ENCODE measurements at places on chromosomes 1 and 21.

GRCh38 chr1:150566589-150567340 is 12.6 kb downstream of the MCL1 start:
- no peak for DNase-seq

- DNase-seq = no peak
Measured at GRCh38 chr1:98179151-98179773, 258.4 kb upstream of the DPYD start.

DNA sequence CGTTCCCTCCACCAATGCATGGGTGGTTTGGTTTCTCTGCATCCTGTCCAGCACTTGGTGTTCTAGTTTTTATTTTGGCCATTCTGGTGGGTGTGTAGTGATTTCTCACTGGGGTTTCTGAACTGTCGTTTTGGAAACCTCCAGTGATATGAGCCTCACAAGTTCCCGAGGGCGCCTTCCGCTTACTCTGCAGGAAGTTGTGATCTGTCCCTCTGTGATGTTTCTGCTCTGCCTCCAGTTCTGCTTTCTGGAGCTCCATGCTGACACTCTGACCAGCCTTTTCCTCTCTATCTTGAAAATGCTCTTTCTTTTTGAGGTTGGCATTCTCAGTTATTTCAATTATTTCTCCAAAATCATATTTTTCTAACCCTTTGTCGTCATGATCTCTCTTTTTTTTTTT is 111.6 kb downstream of the PLD5 start:
- DNase-seq = no peak

DNA sequence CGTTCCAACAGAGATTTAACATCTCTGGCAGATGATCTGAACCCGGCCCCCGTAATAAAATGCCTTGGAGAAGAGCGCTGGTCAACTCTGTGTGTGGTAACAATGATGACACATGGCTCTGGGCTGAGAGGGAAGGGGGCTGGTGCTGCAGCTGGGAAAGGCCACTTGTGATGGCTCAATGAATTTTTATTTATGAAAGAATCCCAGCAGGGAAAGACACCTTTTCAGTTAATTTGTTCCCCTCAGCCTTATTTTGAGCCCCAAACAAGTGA is 59.4 kb downstream of the SYT6 start:
- DNase-seq = no peak

GRCh38 chr1:71919811-71920509 is 362.4 kb downstream of the NEGR1 start:
- DNase-seq = no peak

- no peak for DNase-seq
Measured at GRCh38 chr1:109523706-109524105, 14.2 kb upstream of the AMIGO1 start.

- peak; percentile 56 for DNase-seq
Measured at GRCh38 chr21:42406201-42406621, 2.5 kb downstream of the UBASH3A start.

DNA sequence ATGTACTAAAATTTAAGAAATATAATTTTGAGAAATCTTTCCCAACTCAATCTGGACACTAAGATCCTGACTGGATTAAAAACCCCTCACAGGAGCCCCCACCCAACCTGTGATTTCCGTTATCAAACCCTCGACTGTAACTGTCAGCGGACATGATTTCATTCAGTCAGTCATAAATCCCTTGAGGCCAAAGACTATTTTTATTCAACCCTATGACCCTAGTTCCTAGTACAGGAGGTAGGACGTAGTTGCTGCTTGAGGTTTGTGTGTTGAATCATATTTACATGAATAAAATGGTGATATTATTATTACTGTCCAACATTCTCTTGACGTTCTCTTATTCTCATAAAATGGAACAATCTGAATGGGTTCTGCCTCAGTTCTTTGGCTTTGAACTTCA is 73.1 kb upstream of the DYNLT5 start:
- no peak for DNase-seq

GRCh38 chr1:62727656-62728407 is 39.6 kb upstream of the DOCK7 start:
- no peak for DNase-seq

GRCh38 chr1:85387781-85388180 is 77.2 kb downstream of the DDAH1 start:
- no peak for DNase-seq

- peak; percentile 52 for DNase-seq
Measured at GRCh38 chr1:64864018-64864940, 102.1 kb downstream of the JAK1 start.

DNA sequence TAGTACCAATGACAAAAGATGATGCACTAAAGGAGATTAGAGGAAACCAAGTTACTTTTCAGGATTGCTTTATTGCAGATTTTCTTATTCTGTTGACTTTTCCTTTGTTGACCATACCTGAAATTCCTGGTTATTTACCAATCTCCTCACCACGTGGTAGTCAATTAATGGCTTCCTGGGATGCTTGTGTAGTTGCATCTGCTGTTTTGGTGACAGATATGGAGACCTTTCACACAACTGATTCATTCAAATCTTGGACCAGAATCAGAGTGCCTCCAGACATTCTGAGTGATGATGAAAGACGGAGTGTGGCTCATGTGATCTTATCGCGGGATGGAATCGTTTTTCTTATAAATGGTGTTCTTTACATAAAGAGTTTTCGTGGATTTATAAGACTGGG is 91.3 kb downstream of the CATSPERE start:
- no peak for DNase-seq

DNA sequence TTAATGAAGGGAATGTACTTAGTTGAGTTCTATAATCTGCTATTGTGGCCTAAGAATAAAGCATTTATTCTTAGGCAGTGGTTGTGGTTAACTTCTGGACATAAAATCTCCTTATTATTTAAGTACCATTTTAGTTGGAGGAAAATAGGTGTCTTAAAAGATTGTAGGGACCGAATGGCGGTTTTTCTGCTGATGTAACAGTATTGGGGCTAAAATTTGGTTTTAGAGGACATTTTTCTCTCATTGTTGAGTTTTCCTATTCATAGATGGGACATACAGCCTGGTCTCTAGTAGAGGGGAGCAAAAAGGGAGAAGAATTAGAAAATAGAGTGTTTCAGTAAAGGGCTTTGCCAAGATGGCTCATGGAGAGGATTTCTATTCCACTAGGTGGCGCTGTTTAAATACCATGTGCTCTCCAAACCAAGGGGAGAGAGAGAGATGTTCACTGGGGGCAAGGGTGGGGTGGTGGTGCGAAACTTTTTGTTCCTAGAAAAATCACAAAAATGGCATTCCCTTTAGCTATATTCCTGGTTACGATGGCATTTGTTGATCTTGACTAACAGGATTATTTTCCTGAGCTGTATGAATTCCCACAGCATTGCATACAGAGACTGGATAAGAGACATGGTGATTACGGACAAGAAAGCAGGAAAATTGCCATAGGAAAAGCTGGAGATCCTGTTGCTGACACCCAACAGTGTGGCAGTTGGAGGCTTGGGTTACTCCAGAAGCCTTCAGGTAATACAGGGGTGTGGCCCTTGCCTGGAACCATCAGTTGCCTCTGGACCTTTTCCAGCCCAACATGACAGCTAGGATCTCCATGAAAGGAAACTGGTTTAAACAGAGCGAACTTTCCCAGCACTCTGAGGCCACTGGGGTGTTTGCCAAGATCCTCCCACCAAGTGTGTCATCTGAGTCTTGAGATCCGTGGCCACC is 18.2 kb upstream of the FCGR2A start:
- DNase-seq = no peak

DNA sequence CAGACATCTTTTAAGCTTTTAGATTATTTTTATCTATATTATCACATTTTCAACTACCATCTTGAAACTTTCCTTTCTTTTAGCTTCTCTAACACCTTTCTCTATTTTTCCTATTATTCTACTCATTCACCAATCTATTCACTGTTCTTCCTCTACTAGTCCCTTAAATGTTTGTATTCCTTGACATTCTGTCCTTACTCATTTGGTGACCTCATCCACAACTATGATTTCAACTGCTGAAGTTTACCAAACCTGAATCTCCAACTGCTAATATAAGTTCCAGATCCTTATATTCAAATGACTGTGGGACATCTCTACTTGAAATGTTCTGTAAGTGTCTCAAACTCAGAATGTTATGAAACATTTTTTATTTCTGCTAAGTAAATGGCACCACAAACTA is 49.2 kb downstream of the TUT4 start:
- DNase-seq = no peak

DNA sequence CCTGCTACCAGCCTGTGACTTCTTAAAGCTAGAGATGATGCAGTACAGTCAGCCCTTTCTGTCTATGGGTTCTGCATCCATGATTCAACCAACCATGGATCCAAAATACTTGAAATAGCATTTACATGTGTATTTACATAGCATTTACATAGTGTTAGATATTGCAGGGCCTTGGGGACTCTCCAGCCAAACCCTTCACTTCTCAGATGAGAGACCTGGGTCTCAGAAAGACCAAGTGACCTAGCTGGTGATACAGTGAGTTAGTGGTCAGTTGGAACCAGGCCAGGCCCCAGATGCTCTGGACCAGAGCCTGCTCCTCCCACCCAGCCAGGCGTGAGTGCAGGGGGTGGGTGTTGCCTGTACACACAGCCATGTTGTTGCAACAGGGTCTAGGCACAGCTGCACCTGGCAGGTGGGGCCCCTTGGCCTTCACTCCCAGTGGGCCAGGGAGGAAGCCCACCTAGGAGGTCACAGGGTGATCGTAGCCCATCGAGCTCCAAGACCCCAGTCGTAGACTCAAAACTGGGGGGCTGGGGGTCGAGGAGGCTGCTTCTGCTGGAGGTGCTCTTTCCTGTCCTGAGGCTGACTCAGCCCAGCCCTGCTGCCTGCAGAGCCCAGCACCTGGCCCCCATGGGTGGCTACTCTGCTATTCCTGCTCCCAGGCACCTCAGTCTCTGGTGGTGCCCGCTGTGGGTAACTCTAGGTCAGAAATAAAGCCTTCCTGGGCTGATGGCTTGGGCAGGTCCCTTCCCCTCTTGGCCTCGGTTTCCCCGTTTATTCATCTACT is 7.7 kb downstream of the TMEM61 start:
- DNase-seq = no peak

DNA sequence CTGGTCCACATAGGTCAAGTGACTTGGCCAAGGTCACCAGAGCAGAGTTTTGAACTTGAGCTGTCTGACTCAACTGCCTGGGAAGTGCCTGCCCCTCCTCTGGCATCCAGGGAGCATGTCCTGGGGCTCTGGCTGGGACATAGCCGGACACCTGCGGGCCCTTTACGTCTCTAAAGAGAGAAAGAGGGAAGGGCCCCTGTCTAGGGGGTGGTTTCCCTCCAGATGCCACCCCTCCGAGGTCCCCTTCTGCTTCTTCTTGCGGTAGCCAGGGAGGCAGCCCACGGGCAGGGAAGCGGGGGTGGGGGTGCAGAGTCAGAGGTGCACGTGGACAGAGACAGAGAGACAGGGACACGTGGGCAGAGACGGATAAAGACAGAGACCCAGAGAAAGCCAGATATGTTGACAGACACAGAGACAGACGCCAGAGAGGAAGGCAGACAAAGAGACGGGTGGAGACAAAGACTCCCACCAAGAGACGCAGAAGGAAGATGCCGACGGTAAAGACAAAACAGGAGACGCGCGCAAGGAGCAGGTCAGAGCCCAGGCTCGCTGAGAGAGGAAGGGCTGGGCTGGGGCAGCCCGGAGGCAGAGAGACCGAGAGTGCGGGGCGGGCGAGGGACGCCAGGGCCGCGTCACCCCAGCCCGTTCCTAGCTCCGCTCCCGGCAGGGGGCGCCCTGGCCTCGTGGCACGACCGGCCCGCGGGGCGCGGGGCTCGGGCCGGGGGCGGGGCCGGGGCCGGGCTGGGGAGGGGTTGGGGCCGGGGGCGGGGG is 458 bp upstream of the ALPL start:
- peak; percentile 56 for DNase-seq

DNA sequence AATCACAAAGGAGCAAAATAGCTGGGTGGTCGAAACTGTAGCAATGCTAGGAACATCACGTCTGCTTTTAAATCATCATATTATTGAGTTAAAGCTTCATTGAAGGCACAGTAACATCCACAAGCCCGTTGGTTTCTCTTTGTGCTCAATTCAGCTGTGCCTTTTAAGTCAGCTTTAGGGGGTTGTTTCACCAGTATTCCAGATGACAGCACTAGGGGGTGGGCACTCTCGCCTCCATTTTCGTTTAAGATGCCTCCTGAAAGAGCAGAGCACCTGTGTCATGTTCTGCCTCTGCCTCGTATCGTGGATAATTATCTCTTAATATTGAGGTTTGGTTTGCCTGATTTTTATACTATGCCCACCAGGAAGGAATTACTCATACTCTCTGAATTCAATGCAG is 139.8 kb upstream of the PTBP2 start:
- DNase-seq = no peak

DNA sequence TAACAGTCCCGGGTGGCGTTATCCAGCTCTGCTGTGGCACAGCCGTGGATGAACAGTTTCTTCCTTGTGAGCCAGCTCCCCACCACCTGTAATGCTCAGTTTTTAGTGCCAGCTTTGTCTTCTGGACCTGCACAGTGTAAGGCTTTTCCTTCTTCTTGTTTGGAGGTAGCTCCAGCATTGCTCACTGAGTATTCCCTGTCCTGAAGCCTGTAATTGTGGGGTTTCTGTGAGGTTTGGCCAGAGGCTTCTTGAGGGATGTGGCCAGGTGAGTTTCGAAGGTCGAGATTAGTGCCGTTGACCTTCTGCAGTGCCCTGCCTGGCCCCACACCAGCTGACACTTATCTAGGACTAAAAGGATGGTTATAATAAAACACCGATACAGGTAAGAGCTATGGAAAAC is 75.0 kb downstream of the PBX1 start:
- DNase-seq = no peak

DNA sequence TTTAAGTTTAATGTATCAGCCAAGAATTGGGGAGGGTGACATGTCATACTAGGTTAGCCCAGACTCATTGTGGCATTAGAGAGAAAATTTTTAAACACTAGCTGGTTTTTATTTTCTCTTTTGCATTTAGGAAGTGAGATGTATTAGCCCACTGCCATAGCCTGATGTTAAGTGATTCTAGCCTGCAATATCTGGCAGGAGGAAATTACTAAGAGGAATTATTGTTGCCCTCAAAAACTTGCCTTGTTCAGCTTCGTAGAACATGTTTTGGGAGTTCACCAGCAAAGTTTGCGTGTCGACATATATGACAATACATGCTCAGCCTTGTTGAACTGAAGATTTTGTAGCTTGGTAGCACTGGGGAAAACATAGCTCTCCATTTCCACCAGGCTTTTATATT is 12.5 kb downstream of the ADAM30 start:
- DNase-seq = no peak

- DNase-seq = no peak
Measured at GRCh38 chr1:221069986-221070385, 190.7 kb downstream of the HLX start.

DNA sequence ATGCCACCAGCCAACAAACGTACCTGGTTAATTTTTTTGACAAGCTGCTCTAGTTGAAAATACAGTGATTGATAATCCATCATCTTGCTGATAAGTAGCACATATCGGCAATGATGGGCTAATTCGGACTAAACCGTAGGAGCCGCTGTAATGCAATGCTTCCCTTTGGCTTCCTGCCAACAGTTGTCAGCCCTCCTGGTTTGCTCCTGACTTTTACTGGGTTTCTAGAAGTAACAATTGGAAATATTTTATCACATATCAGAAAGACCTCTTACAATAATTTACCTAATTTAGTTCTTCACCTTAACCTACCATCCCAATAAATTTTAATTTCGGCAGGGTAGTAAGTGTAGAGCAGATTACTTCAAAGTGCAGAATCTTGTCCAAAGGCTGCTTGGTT is 148.5 kb downstream of the DHRS3 start:
- no peak for DNase-seq

GRCh38 chr1:208538587-208538986 is 294.4 kb upstream of the PLXNA2 start:
- DNase-seq = no peak

Measured in T-cell (primary cell).